ENCODE measurements at places on chromosomes 2 and 18.

GRCh38 chr2:231672617-231673347, 35.5 kb upstream of the PTMA start:
- no peak for DNase-seq

GRCh38 chr2:64593035-64593655, 60.6 kb downstream of the SERTAD2 start:
- DNase-seq, result no peak

- DNase-seq, result no peak
Observed at GRCh38 chr2:195659982-195660890, 3.2 kb downstream of the SLC39A10 start.

DNA sequence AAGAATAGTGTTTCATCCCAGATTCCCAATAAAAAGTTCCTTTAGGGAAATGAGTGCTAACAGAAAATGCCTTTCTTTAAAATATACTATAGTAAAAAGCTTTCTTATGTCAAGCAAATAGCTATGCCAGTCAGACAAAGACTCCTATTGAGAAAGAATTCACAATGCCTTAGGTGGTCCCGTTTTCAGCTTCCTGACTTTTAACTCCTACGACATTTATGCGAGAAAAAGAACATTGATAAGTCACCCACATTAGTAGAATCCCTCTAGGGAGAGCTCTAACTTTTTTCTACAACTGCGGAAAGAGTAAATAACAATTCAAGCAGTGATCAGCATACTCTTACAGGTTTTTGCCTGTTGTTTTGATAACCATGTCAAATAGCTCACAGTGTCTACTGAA, 750.8 kb upstream of the ACVR2A start:
- DNase-seq, result no peak

DNA sequence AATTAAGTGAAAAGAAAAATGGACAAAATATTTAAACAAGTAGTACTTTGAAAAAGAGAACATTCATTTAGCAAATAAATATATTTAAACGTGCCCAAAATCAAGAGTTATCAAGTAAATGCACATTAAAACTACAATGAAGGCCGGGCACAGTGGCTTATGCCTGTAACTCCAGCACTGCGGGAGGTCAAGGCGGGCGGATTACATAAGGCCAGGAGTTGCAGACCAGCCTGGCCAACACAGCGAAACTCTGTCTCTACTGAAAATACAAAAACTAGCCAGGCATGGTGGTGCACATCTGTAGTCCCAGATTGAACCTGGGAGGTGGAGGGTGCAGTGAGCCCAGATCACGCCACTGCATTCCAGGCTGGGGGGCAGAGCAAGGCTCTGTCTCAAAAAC, 9.8 kb downstream of the STAM2 start:
- DNase-seq, result no peak

All from epithelial cell of prostate (primary cell).